Adrenal gland (tissue), 19 donors: ENCODE measurements at places on chromosomes 16 and 17.

GRCh38 chr16:12296991-12297390, 320.5 kb downstream of the SNX29 start:
- H3K27me3 ChIP-seq, result no peaks in the 10 kb centered on the region
- H3K27ac ChIP-seq, result no peak overlapping the region
- H3K4me3 ChIP-seq, result no peak overlapping the region
- DNase-seq, result no peak
- no peaks in the 10 kb centered on the region for H3K36me3 ChIP-seq

DNA sequence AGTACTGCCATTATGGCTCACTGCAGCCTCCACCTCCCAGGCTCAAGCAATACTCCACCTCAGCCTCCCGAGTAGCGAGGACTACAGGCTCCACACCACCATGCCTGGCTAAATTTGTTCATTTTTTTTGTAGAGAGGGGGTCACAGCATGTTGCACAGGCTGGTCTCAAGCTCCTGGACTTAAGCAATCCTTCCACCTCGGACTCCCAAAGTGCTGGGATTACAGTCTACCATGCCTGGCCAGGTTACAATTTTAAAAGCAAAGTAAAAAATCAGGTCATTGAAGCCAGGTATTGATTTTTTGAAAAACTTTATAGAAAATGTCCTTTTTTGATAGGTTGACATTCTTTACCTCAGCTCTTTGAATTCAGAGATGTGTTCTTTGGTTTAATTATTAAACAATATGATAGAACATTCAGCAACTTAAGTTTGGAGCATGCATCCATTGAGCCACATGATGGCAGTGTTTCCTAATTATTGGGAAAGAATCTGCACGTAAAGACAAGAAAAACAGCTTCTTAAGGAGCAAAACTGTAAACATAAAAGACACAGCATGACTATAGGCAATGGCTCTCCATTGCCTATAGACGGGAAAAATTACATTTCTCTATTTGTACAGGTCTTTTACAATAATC, 1.7 kb upstream of the SLC16A11 start:
- H3K4me1 ChIP-seq, result peaks cover 34% of the 10 kb centered on the region
- peak overlapping the region; percentile 40 for H3K4me3 ChIP-seq
- H3K27me3 ChIP-seq, result peaks cover 18% of the 10 kb centered on the region

GRCh38 chr17:57873261-57874057, 23.6 kb upstream of the MRPS23 start:
- DNase-seq, result no peak
- no peak overlapping the region for H3K4me3 ChIP-seq
- H3K27me3 ChIP-seq, result no peaks in the 10 kb centered on the region
- peak overlapping the region; percentile 93 for H3K27ac ChIP-seq
- H3K4me1 ChIP-seq, result peaks cover 48% of the 10 kb centered on the region
- peaks cover 16% of the 10 kb centered on the region for H3K36me3 ChIP-seq

DNA sequence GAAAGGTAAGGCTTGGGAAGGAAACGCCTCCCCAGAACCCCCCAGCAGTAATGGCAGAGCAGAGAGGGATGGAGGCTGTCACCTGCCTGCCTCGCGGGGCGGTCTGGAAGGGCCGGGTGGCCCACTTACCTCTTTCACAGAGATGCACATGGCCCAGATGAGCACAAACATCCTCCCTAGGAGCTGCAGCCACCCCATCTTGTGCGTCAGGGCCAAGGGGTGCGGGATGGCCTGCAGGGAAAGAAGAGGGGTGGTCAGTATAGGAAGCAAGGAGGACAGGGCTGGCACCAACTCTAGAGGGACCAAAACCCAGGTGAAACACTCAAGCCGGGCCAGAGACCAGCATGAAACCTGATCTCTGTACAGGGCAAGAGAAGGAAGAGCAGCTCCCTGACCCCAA, 29.7 kb downstream of the TRPV3 start:
- no peaks in the 10 kb centered on the region for H3K27me3 ChIP-seq
- H3K4me1 ChIP-seq, result no peaks in the 10 kb centered on the region
- no peak overlapping the region for H3K27ac ChIP-seq
- H3K36me3 ChIP-seq, result no peaks in the 10 kb centered on the region
- H3K4me3 ChIP-seq, result no peak overlapping the region

GRCh38 chr17:72334205-72334604, 213.4 kb downstream of the SOX9 start:
- H3K36me3 ChIP-seq, result no peaks in the 10 kb centered on the region
- H3K27ac ChIP-seq, result no peak overlapping the region
- no peaks in the 10 kb centered on the region for H3K27me3 ChIP-seq
- H3K4me1 ChIP-seq, result peaks cover 5% of the 10 kb centered on the region
- no peak for DNase-seq
- no peak overlapping the region for H3K4me3 ChIP-seq

GRCh38 chr17:81221842-81222619, 734 bp downstream of the CEP131 start:
- no peak for DNase-seq
- peak overlapping the region; percentile 65 for H3K4me3 ChIP-seq
- peaks cover 6% of the 10 kb centered on the region for H3K36me3 ChIP-seq
- H3K27me3 ChIP-seq, result no peaks in the 10 kb centered on the region
- H3K27ac ChIP-seq, result no peak overlapping the region

DNA sequence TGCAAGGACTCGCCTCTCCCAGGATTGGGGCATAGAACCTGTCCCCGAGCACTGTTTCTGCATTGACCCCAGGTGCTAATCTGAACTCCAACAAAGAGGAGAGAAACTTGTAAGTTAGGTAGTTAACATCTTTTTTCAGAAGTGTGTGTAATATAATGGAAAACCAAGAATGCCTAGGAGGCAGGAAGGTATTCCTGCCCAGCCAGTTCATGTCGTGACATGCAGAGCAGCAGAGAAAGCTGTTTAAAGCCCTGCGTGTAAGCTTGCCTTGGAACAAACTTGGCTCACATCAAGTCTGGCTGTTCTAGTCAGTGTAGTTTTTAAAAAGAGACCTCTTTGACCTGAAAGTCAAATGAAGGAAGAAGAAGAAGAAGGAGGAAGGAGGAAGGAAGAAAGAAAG, 2.1 kb upstream of the GNA13 start:
- no peak overlapping the region for H3K27ac ChIP-seq
- no peaks in the 10 kb centered on the region for H3K36me3 ChIP-seq
- no peak for DNase-seq
- peaks cover 40% of the 10 kb centered on the region for H3K4me1 ChIP-seq

- H3K36me3 ChIP-seq, result peaks cover 75% of the 10 kb centered on the region
- H3K4me1 ChIP-seq, result peaks cover 36% of the 10 kb centered on the region
- H3K27me3 ChIP-seq, result no peaks in the 10 kb centered on the region
- DNase-seq, result no peak
- no peak overlapping the region for H3K4me3 ChIP-seq
Measured at GRCh38 chr17:48059125-48059668, 11.0 kb downstream of the NFE2L1 start.

DNA sequence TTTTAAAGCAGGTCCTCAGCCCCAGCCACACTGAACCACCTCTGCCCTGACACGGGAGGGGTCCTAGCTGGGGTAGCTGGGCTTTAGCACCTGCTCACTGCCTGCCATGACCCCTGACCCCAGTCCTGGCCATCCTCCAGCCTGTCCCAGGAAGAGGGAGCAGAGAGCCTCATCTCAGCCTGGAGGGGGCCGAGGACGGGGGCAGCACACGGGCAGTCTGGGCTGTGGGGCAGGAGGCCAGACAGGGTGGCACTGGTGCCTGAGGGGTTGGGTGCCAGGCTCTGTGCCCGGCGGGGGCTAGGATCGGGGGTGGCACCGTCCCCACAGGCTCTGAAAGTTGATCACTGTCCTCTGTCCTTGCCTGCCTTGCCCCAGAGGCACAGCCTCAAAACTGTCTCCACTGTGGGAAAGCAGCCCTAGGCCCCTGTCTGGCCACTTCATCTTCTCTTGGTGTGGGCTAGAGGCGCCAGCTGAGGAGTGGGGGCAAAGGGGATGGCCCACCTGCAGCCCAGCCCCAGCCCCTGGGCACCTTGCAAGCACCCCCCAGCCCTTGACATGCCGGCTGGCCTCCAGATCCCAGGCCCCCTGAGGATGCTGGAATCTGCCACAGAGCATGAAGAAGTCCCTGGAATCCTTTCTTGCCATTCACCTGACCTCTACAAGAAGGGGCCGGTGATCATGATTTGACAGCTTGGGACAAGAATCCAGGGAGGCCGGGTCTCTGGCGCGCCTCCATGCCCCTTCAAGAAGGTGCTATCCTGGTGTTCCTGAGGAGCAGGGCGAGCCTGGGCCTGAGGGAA, 15.7 kb downstream of the ENDOV start:
- H3K4me3 ChIP-seq, result no peak overlapping the region
- H3K27ac ChIP-seq, result no peak overlapping the region
- no peaks in the 10 kb centered on the region for H3K27me3 ChIP-seq
- no peak for DNase-seq

DNA sequence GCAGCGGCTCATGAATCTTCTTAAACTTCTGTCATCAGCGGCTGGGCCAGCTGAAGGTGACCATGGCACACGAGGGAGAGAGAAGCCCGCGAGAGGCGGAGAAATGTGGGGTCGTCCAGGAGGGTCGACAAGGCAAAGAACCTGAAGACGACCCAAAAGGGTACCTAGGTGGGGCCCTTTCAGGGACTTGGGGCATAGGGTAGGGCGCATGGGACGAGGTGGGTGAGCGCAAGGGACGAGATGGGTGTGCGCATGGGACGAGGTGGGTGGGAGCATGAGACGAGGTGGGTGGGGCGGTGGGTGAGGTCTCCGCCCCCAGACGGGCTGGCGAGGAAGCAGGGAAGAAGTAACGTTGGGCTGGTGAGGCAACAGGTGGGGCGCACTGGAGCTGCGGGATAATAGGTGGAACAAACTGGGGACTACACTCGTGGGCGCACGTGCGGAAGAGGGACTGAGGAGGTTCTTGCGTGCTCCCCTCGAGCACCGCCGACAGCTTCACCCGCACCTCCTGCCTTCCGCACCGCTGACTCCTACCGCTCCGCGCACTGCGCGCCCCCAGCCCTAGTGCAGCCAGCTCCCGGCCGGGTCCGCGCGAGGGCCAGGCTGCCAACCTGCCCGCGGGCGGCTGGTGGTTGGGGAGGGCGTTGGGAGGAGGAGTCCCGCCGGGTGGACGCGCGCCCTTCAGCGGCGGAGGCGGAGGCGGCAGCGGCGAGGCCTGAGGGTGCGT, 23.2 kb upstream of the CRYM start:
- peak; percentile 64 for DNase-seq
- no peak overlapping the region for H3K27ac ChIP-seq
- H3K4me1 ChIP-seq, result no peaks in the 10 kb centered on the region
- H3K36me3 ChIP-seq, result no peaks in the 10 kb centered on the region

- no peaks in the 10 kb centered on the region for H3K27me3 ChIP-seq
- H3K4me1 ChIP-seq, result peaks cover 33% of the 10 kb centered on the region
- H3K4me3 ChIP-seq, result peak overlapping the region; percentile 34
Measured at GRCh38 chr16:81443688-81444447, 740 bp upstream of the CMIP start.

GRCh38 chr16:6059671-6060070, 962.1 kb upstream of the EEF2KMT start:
- DNase-seq, result no peak
- no peak overlapping the region for H3K27ac ChIP-seq
- H3K27me3 ChIP-seq, result no peaks in the 10 kb centered on the region
- H3K4me3 ChIP-seq, result no peak overlapping the region
- H3K36me3 ChIP-seq, result no peaks in the 10 kb centered on the region
- no peaks in the 10 kb centered on the region for H3K4me1 ChIP-seq

DNA sequence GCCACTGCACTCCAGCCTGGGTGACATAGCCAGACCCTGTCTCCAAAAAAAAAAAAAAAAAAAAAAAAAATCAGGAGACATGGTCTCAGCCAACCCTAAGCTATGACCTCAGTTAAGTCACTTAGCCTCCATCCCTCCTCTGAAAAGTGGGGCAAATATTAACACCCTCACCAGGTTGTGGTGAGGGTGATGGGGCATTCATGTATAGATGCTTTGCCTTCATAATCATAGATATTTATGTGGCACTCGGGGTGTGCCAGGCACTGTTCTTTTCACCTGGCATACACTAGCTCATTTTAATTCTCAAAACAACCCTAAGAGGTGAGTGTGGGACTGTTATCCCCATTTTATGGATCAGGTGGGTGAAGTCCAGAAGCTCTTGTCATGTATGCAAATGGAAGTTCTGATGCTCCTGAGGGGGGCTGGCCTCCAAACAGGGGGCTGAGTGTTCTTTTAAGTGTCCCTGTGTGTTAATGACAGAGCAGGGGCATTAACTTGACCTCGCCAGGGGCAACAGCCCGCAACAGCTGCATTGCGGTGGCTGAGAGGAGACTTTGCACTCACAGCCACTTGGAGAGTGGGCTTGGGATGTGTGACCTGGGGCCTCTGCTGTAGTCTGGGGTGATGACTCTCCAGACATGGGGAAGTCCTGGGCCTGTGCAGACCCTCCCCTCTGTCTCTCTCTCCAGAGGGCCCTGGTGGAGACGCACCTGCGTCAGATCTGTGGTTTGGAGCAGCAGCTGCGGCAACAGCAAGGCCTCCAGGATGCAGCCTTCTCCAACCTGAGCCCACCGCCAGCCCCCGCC, 4.1 kb downstream of the TBKBP1 start:
- H3K4me3 ChIP-seq, result no peak overlapping the region
- H3K36me3 ChIP-seq, result peaks cover 10% of the 10 kb centered on the region
- H3K27ac ChIP-seq, result no peak overlapping the region
- H3K27me3 ChIP-seq, result no peaks in the 10 kb centered on the region
- DNase-seq, result no peak

- peaks cover 7% of the 10 kb centered on the region for H3K4me1 ChIP-seq
- no peaks in the 10 kb centered on the region for H3K27me3 ChIP-seq
Measured at GRCh38 chr16:4203748-4204147, 38.1 kb downstream of the SRL start.

- H3K4me1 ChIP-seq, result peaks cover 13% of the 10 kb centered on the region
- peak; percentile 91 for DNase-seq
- H3K4me3 ChIP-seq, result peak within 1 kb of the TSS; percentile 99
- H3K27me3 ChIP-seq, result no peaks in the 10 kb centered on the region
- peak within 1 kb of the TSS; percentile 85 for H3K27ac ChIP-seq
Measured at GRCh38 chr17:2336215-2336851, at the start of gene TSR1. TSR1 (minus strand) TSS chr17:2336457; CDS start chr17:2336427, 30 bp downstream.

GRCh38 chr16:70790815-70791214, 10.1 kb downstream of the VAC14 start:
- DNase-seq, result peak; percentile 36
- no peaks in the 10 kb centered on the region for H3K27me3 ChIP-seq
- no peak overlapping the region for H3K27ac ChIP-seq
- H3K4me1 ChIP-seq, result no peaks in the 10 kb centered on the region
- no peak overlapping the region for H3K4me3 ChIP-seq

GRCh38 chr17:81858967-81859905, 1.1 kb downstream of the P4HB start:
- H3K4me1 ChIP-seq, result peaks cover 24% of the 10 kb centered on the region
- H3K27me3 ChIP-seq, result no peaks in the 10 kb centered on the region
- H3K36me3 ChIP-seq, result no peaks in the 10 kb centered on the region
- peak overlapping the region; percentile 93 for H3K27ac ChIP-seq
- H3K4me3 ChIP-seq, result peak overlapping the region; percentile 53

- H3K4me3 ChIP-seq, result no peak overlapping the region
- no peaks in the 10 kb centered on the region for H3K27me3 ChIP-seq
- peaks cover 33% of the 10 kb centered on the region for H3K4me1 ChIP-seq
- H3K27ac ChIP-seq, result peak overlapping the region; percentile 30
- H3K36me3 ChIP-seq, result no peaks in the 10 kb centered on the region
Measured at GRCh38 chr16:85395207-85395912, 217.8 kb upstream of the GSE1 start.

DNA sequence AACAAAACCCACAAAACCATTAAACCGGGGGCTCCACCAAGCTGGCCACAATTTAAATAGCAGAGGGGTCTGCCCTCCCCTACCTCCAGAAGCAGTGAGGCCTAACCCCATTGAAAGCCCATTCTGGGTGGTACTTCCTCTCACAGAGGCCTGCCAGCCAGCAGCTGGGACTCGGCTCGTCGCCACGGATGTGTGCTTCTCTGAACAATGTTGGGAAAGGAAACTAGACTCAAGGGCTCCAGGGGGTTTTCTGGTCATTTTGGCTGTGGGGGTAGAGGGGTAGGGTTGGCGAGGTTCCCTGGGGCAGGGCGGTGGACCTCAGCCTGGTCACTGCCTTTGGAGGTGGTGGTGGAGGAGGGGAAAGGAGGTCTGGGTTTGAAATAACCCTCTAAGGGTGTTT, 4.7 kb upstream of the PLCG2 start:
- no peaks in the 10 kb centered on the region for H3K36me3 ChIP-seq
- no peak for DNase-seq
- H3K27me3 ChIP-seq, result no peaks in the 10 kb centered on the region
